ENCODE measurements at places on chromosomes 4 and X.

GRCh38 chr4:105805501-105806120 lies 89.7 kb upstream of the NPNT start:
- DNase-seq = no peak

DNA sequence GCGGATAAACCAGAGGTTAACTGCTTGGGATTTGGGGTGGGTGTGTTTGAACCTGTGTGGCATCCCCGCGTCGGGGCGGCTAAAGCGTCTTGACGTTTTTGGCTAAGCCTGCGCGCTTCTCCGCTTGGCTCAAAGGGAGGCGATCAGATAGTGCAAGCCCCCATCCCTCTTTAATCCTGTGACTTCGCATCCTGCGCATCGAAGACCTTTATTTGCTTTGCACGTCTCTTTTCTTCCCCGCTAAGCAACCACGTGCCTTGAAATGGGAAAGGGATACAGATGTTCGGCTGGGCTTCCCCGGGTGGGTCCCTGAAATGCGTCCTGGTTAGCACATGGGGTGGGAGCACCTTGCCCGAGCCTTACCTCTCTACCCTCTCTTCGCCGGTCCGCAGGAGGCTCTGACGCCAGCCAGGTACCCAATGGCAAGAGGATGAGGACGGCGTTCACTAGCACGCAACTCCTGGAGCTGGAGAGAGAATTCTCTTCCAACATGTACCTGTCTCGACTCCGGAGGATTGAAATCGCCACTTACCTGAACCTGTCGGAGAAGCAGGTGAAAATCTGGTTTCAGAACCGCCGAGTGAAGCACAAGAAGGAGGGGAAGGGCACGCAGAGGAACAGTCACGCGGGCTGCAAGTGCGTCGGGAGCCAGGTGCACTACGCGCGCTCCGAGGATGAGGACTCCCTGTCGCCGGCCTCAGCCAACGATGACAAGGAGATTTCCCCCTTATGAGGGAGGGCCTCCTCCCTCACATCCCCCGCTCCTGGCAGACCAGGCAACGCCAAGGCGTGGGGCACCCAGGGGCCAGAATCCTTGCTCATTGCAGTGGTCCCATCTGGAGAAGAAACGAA lies 1.5 kb downstream of the GSX2 start:
- no peak for DNase-seq

GRCh38 chrX:71671043-71671780 lies 3.9 kb downstream of the LOC101059915 start:
- no peak for DNase-seq

GRCh38 chr4:183814461-183814860 lies 90.6 kb upstream of the STOX2 start:
- no peak for DNase-seq

DNA sequence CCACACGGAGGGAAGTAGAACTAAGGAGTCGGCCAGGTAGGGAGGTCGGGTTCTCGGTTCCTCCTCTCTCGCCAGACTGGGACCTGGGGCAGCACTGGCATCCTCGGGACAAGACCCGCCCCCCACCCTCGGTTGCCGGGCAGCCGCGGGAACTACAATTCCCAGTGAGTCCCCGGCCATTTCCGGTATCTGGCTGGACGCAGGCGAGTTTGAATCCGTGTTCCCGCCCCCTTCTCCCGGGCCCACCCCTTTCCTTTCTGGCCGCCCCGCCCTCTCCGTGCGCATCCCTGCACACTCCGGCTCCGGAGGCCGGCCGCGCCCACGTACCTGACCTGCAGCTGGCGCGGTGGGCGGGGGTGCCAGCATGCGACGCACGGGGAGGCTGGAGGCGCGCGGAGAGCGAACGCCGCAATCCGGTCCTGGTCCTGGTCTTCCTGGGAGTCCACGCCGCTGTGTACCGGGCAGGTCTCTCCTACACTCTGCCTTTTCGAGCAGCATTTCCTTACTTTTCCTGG lies 10.2 kb upstream of the DLG3 start:
- peak; percentile 64 for DNase-seq

DNA sequence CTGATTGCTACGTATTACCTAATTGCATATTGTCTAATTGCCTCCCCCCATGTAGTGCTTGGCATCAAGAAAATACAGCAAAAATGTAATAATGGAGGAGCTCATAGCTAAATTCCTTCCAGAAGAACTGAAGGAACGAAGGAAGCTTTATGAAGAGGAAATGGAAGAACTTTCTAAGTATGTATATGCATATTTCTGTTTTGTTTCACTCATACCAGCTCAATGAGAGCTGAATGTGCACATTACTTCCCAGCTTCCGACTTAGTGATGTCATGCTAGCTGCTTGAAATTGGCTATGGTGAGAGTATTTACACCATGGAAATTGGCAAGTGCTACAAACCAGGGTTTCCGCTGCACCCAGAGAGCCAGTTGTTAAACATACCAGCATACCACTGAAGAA lies 34.7 kb downstream of the LONRF3 start:
- no peak for DNase-seq

GRCh38 chr4:144699565-144699964 lies 53.6 kb downstream of the HHIP start:
- no peak for DNase-seq

- no peak for DNase-seq
Measured at GRCh38 chrX:21382715-21383114, 8.5 kb downstream of the CNKSR2 start.
